ENCODE measurements at places on chromosomes 7 and 10.

- DNase-seq = no peak
These were observed 740.5 kb downstream of the REEP3 start for GRCh38 chr10:64261676-64262075.

- DNase-seq = no peak
These were observed 31.2 kb upstream of the ZNF365 start for GRCh38 chr10:62343000-62343399.

DNA sequence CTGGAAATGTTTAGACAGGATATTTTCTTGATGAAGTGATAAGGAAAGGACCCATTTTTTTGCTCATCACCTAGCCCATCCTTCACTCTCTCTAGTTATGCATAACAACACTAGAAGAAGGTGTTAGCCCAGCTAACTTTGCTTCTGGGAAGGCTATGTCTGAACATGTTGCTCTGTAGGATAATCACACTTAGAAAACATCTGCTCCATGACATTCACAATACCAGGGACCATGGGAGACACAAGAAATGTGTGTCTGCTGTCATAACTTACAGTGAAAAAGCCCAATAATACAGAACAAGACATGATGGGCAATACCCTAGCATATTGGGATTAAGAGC lies 13.9 kb upstream of the ZNF282 start:
- DNase-seq = no peak

DNA sequence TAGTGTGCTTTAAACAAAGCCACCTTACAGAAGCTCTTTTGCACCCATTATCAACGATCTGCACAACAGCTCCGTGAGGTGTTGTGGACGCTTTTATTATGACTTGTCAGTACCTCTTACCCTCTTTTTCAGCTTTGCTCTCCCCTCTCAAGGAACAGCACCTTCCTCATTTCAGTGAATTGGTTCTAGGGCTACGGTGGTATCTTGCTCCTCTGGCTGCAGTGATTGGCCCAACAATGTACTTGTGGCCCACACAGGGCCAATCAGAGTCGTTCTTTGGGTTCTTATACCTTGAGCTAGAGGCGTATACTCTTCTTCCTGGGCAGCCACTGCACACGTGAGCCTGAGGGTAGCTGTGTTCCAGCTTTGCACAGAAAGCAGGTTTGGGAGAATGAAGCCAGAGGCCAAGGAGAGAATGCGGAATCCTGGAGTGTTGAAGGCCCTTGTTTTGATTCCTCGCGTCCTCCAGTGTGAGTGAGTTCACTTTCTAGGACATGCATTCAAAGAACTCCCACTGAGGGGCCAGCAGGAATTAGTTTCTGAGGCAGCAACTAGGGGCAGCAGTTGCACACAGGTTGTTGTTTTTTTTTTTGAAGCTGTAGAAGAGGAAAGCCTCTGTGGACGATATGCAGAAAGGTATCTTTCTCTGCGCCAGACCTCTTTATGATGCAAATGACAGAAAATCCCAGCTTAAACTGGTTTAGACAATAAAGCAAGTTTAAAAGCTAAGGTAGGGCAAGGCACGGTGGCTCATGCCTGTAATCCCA lies 49.8 kb upstream of the PDZD8 start:
- peak; percentile 21 for DNase-seq

GRCh38 chr10:60896033-60896432 lies 48.0 kb downstream of the RHOBTB1 start:
- peak; percentile 48 for DNase-seq

- no peak for DNase-seq
These were observed 96.6 kb upstream of the GPR26 start for GRCh38 chr10:123569436-123570035.

DNA sequence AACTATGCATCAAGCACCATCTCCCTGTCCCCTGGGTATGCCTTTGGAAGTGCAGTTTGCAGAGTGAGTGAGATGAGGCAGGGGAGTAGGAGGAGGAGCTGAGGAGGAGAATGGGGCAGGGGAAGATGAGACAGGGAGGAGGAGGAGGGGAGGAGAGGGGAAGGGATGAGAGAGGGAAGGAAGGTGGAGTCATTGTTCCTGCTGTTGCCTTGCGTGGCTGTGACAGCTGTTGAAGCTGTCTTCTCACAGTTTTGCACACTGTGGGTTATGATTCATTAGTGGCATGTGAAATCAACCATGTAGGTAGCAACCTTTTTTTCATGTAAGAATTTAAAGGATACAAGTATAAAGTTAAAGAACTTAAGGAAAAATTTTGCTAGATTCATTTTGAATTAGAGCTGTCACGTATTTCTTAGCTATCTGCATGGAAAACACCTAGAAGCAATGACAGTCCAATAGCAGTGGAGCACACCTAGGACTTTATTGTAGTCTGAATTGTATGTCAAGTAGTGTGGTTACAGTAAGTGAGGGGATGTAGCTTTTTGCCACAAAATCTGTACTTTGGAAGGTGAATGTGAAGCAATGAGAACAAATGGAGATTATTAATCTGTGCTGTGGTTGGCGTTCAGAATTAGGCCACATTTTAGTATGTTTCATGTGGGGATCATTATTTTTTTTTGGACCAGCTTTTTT lies 21.7 kb downstream of the CCM2 start:
- DNase-seq = peak; percentile 64

DNA sequence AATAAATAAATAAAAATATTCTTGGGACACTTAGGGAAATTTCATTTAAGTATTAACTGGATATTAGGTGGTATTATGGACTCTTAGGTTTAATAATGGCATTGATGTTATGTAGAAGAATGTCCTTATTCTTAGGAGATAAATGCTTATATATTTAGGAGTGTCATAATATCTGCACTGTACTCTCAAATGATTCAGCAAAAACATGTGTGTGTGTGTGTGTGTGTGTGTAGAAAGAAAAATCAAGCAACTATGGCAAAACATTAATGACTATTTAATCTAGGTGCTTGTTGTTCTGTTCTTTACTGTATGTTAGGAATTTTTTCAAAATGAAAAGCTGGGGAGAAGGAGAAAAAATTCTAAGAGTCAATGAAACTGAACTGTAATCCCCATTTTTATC lies 3.9 kb downstream of the ASNS start:
- DNase-seq = no peak

DNA sequence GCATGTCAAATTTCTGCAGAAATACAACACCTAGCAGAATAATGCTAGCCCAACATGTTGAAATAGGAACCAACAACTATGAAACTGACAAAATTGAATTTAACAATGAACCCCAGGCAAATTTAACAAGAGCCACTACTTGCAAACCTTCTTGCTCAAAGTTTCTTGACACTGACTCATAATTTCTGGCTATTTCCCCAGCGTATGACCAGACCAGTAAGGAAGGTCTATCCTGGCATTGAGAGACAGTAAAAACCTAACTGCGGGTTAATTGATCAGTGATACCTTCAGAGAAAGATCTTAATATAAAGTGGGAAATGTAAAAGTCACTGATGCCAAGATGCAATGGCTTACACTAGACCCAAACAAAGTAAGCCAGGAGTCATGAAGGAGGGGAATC lies 510.1 kb downstream of the ARL4A start:
- DNase-seq = no peak

DNA sequence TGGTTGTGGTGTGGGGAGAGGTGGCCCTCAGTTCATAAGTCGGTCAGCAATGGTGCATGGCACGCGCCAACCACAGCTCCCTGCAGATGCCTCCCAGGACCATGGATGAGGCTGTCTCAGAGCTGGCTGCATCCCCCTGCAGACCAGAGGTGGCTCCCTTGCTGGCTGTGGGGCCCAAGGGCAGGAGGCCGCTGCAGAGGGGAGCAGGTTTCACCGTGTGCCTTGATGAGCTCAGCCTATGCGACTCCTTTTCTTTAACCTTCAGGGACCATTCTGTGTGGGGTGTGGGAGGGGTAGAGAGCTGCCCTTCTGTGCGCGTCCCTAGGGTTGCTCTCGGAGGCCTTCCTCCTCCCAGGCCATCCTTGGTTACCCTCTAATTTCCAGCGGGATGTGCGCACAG lies 152.4 kb downstream of the ACTR3B start:
- DNase-seq = peak; percentile 33

DNA sequence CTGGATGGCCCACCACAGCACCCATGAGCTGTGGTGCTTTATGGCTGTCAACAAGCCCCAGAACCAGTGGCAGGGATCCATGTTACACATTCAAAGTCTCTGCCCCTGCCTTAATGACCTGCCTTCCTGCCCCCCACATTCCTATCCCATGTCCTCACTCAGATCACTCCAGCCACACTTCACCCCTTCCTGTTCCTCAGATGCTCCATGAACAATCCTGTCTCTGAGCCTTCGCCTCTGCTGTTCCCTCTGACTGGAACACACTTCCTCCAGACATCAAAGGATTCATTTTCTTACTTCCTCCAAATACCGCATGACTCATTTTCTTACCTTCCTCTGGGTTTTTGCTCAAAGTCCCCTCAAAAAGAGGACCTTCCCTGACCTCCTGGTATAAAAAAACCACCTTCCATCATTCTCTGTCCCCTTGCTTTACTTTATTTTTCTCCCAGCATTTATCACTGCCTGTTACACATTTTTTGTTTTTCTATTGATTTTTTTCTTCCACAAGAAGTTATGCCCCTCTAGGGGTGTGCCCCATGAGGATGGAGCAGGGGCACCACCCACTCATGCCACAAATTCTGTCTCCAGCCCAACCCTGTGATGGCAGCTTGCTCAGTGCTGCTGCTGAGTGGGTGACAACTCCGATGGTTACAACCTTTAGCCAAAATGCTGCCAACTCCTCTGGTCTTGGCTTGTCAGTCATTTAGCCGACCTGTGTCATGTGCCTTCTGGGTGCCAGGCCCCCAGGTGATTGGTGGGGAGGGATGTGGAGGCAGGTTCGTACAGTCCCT lies 18.2 kb downstream of the COL13A1 start:
- no peak for DNase-seq

- DNase-seq = no peak
These were observed 164.7 kb upstream of the PLXDC2 start for GRCh38 chr10:19651549-19651948.

DNA sequence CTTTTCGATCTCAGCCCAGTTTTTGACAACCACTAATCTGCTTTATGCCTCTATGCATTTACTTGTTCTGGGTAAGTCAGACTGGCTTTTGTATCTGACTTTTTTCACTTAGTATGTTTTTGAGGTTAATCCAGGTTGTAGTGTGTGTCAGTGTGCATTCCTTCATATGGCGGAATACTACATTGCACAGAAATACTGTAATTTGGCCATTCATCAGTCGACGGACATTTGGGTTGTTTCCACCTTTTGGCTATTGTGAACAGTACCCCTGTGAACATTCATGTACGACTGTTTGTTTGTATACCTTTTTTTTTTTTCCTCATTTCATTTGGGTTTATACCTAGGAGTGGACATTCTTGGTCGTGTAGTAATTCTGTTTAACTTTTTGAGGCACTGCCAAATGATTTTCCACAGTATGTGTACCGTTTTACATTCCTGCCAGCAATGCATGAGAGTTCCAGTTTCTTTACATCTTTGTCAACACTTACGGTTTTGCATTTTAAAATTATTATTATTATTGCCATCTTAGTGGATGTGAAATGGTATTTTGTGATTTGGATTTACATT lies 57.4 kb downstream of the MKLN1 start:
- no peak for DNase-seq

GRCh38 chr10:100828738-100829096 lies 83.3 kb downstream of the PAX2 start:
- peak; percentile 59 for DNase-seq

- DNase-seq = no peak
These were observed 33.2 kb upstream of the TPK1 start for GRCh38 chr7:144869082-144869481.

GRCh38 chr10:6218692-6219493 lies 16.2 kb downstream of the PFKFB3 start:
- DNase-seq = peak; percentile 35

- no peak for DNase-seq
These were observed 557.7 kb upstream of the LRRTM3 start for GRCh38 chr10:66368146-66368545.
